ENCODE measurements at places on chromosomes 3 and 15.
A peak's percentile ranks its signal among the peaks of the same experiment; 100 is the strongest.

DNA sequence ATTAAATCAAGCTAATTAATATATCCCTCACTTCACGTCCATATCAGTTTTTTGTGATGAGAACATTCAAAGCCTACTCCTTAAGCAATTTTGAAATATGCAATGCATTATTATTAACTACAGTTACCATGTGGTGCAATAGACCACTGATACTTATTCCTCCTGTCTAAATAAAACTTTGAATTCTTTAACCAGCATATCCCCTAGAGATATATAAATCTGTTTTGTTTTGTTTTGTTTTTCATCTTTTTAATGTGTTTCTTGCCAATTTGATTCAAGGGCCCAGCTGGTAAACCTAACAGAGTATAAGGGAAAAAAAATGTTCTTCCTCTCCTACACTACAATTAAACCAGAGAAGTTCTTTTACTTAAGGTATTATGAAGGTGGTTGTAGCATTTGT, 524.2 kb downstream of the NAALADL2 start:
- DNase-seq = no peak

DNA sequence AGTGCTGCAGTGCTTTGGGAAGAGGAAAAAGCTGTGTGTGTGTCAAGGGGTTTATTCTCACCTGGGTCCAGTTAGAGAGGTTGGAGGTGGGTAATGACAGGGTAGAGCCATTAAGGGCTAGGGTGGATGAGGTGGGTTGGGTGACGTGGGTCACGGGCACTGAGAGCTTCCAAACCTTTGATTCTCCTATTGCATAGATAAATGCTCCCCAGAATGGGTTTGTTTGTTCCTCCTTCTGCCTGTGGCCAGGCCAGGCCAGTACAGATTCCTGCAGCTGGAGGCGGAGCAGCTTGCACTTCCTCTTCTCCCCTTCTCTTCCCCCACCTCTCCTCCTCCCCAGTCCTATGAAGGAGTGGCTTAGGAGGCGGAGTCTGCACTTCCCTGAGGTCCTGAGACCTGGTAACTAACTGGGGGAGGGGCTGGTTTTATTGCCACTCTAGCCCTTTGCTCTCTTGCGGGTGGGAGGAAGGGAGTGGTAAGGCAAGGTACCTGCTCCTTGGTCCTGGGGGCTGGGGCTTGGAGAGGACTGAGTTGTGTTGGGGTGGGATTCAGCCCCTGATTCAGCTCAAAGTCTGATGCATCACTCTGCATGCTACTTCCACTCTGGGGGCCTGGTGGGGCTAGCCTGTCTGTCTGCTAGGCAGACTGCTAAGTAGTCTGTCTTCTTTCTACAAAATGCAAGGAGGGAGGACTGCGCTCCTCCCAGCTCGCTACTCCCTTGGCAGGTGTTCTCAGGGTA, 3.5 kb downstream of the SPINT1 start:
- peak; percentile 51 for DNase-seq

- DNase-seq = peak; percentile 22
Measured at GRCh38 chr3:161851941-161852566, 355.4 kb downstream of the OTOL1 start.

GRCh38 chr3:29758434-29759322, 477.8 kb downstream of the RBMS3 start:
- no peak for DNase-seq

GRCh38 chr3:101300073-101300472, 20.3 kb downstream of the IMPG2 start:
- no peak for DNase-seq

GRCh38 chr3:154901278-154901677, 178.8 kb upstream of the MME start:
- DNase-seq = no peak

- peak; percentile 49 for DNase-seq
Measured at GRCh38 chr3:20511863-20512505, 326.0 kb upstream of the SGO1 start.

- no peak for DNase-seq
Measured at GRCh38 chr15:48472756-48473155, 141.5 kb downstream of the DUT start.

- peak; percentile 62 for DNase-seq
Measured at GRCh38 chr3:5122741-5123706, 932 bp downstream of the ARL8B start.

- DNase-seq = peak; percentile 9
Measured at GRCh38 chr15:26179906-26180305, 316.8 kb upstream of the ATP10A start.

- no peak for DNase-seq
Measured at GRCh38 chr3:152491922-152492321, 223.2 kb downstream of the MBNL1 start.

DNA sequence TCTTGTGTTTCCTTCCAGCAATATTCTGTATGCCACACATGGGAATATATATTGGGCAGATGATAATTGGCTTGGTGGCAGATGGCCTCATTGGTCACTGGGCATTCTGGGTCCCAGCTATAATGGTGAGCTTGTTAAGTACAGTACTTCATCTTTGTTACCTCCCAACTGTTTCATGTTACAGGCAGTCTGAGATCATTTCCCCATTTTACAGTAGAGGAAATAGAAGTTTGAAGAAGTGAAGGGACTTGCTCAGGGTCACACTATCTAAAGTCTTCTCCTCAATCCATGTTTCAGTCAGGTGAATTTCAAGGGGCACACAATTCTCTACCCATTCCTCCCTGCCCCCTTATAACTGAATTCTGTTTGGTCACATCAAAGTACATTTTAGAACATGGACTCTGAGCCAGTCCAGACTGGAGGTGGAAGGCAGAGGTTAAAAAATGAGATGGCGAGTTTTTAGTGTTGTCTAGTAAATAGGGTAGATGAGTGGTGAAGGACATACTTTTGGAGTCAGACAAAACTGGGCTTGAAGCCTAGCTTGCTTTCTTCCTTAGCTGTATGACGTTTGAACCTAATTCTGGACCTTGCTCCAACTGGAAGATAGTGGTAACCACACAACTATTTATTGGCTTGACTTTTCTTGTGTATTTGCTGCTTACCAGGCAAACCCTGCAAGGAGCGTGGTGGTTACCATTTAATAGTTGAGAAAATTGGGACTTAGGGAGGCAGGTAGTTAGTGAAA, 2.5 kb downstream of the EEFSEC start:
- DNase-seq = no peak

GRCh38 chr3:10480871-10481378, 24.5 kb downstream of the ATP2B2 start:
- DNase-seq = no peak

- DNase-seq = no peak
Measured at GRCh38 chr15:69953816-69954215, 143.9 kb downstream of the TLE3 start.

- no peak for DNase-seq
Measured at GRCh38 chr3:15743587-15744009, 54.2 kb downstream of the ANKRD28 start.

DNA sequence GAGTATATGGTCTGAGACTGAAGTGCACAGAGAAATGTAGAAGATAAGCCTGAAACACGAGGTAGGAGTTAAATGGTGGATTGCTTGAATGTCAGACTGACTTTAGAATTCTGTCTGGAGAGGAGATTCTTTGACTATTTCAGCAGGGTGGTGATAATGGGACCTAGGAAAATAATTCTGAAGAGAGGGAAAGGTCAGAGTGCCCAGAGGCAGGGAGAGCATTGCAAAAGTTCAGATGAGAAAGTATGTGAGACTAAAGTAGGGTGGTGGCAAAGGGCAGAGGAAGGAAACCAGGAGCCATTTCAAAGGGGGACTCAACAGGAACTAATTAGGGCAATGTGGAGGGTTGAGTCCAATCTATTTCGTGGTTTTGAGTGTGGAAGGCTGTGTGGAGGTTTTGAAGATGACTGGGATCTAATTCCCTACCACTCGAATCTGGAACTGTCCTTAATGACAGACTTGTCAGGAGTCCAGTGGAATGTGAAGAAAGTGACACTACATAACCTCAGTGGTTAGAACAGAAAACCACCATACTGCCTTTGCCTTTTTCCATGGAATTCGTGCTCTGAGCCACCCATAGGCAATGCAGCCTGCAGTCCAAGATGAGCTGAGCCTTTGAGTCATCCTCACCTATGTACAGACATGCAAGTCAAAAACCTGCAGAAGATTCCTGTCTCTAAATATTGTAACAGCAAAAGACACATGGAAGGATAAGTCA, 16.1 kb downstream of the CPOX start:
- no peak for DNase-seq

GRCh38 chr15:49428409-49429095, 5.5 kb downstream of the FGF7 start:
- no peak for DNase-seq

GRCh38 chr3:98602078-98602678, 8.8 kb upstream of the CPOX start:
- DNase-seq = peak; percentile 51

- no peak for DNase-seq
Measured at GRCh38 chr15:24879492-24879891, 75.3 kb upstream of the SNRPN start.

GRCh38 chr15:90103701-90104329, 1.5 kb upstream of the IDH2 start:
- no peak for DNase-seq

- no peak for DNase-seq
Measured at GRCh38 chr15:70873232-70874054, 18.8 kb downstream of the THAP10 start.

DNA sequence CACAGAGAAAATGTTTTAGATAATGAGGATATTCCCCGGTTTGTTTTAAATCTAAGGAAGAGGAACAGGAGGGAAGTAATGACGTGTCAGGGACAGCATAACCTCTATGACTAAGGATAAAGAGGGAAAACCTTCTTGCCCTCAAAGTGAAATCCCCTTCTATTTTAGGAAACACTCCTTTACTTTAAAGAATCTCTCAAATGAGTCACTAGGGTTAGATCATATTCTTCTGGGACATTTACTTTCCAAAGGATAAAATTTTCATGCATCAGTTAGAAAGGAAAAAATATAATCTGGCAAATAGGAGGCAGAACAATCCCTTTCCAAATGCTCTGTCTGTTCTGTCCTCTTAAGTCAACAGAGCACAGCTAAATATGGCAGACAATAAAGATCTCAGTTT, 43.2 kb upstream of the UBE2E2 start:
- DNase-seq = no peak

GRCh38 chr3:45972534-45973402, 22.9 kb downstream of the FYCO1 start:
- DNase-seq = no peak

DNA sequence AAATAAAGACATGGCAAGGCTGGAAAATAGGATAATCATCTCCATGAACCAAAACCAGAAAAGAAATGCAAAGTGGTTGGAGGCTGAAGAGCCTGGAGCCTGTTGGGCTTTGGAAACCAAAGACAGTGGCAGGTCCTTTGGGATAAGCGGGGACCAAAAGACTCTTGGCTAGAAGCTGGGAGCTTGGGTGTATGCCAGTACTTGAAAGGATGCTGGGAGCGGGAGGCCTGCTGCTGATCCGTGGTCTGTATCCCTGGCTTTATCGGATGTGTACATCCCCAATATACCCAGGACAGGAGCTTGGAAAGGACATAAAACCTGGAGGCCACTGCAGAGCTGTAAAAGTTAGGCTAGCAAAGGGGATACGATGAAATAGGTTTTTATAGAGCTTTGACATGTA, 1.3 kb upstream of the CHRNB4 start:
- DNase-seq = peak; percentile 63

DNA sequence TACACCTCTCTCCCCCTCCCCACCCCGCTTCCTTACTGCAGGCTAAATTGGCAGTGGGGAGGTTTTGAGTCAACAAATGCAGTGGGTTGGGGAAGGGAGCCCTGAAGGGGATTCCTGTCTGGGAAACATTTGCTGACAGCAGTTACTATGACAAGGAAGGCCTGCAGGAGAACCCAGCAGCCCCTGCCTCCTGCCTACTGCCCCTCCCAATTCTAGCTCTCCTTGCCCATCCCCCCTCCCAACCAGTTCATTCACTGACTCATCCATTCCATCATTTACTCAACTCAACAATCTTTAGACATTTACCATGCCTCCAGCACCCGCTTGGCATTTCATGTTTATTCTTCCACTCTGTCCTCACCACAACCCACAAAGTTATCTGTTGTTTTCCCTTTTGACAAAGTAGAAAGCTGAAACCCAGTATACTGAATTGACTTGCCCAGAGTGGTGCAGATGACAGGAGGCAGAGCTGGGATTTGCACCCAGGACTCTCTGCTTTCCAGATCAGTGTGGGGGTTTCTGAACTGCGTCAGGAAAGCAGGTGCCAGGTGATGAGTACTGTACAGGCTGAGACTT, 75.0 kb downstream of the MAGEF1 start:
- DNase-seq = peak; percentile 38

- no peak for DNase-seq
Measured at GRCh38 chr3:61663356-61664104, 102.2 kb downstream of the PTPRG start.

DNA sequence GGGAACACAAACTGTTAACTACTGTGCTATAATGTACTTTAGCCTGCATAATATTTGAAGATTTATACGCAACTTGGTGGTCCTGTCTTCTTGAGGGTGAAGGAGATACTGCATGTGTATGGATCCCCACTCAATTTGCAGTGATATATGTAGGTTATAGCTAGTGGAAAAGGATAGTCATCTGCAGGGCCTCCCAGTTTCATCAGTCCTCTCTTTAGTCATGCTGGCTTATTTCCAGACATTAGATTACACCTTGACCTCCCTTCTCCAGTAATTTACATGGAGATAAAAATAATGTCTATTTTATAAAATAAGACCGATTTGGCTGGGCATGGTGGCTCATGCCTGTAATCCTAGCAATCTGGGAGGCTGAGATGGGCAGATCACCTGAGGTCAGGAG, 3.7 kb downstream of the NR1D2 start:
- DNase-seq = no peak

- no peak for DNase-seq
Measured at GRCh38 chr15:82130248-82130647, 84.4 kb upstream of the MEX3B start.

GRCh38 chr3:71064291-71064955, 519.1 kb downstream of the FOXP1 start:
- peak; percentile 58 for DNase-seq

DNA sequence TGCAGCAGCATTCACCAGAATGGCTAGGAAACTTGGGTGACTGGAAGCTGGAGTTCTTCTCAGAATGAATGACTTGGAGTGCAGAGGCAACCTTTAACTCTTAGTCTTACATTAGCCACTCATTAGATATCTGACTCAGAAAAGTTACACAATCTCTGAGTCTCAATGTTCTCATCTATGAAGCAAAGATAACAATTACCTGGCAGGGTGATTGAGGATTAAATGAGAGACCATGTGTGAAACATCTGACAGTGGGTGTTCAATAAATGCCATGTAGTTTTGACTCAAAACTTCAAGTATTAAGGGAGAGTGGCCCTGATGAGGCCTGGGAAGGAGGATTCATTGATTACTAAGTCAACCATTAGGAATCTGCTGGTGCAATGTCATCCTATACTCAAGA, 48.3 kb downstream of the MRPL3 start:
- no peak for DNase-seq

- no peak for DNase-seq
Measured at GRCh38 chr15:44064706-44065105, 130.4 kb downstream of the FRMD5 start.

GRCh38 chr3:14640157-14640562, 11.4 kb upstream of the CCDC174 start:
- DNase-seq = no peak

GRCh38 chr15:64549860-64550259, 89.5 kb downstream of the ZNF609 start:
- DNase-seq = no peak

GRCh38 chr15:78360958-78361718, 21.0 kb downstream of the CRABP1 start:
- DNase-seq = no peak

Measured in SK-N-SH (cell line).